ENCODE measurements at places on chromosomes 11 and 22.
A peak's percentile ranks its signal among the peaks of the same experiment; 100 is the strongest.

DNA sequence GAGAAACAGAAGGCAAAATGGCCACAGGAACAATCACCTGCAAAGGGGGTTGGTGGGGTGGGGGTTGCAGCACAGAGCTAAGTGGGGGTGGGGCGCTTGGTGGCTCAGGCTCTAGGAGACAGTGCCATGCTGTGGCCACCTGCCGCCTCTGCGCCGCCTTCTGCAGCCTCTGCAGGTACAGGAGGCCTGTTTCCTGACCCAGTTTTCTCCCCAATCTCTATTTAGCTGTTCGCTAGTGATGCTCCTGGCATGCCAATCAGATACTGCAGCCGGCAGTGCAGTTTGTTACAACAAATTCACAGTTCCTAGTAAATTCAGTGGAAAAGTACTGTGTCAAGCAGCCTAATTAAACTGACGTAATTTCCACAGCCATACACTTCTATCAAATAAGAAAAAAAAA is 106.4 kb downstream of the SERGEF start:
- no peak for DNase-seq

DNA sequence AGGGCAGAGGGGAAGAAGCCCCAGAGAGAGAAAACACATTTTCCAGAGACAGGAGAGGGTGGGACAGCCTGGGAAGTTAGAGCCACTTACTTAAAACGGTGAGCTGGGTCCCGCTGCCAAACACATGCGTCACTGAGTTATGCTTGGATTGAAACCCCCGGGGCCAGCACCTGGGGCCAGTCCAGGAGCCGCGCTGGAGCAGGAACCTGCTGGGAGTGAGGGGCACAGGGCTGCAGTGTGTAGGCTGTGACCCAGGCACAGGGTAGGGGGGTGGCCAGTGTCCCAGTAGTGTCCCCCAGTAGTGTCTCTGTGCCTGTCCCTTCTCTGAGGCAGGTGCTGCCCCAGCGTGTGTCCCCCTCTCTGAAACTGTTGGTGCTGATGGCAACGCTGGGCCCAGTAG is 5.2 kb downstream of the IGLL1 start:
- DNase-seq: no peak

DNA sequence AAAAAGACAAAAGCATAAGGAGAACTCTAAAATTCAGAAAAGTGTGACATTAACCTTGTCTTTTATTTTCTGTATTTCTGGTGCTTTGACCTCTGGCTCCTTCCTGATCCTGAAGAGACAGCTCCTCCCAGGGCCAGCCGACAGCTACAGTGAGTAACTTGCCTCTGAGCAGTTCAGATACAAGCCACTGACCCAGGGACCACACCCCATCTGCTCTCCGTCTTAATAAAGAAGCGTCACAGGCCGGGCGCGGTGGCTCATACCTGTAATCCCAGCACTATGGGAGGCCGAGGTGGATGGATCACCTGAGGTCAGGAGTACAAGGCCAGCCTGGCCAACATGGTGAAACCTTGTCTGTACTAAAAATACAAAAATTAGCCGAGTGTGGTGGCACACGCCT is 6.5 kb downstream of the MLC1 start:
- no peak for DNase-seq

GRCh38 chr11:85941380-85941973 is 86.3 kb downstream of the CCDC83 start:
- peak; percentile 21 for DNase-seq

- no peak for DNase-seq
Measured at GRCh38 chr11:129972611-129973010, 30.0 kb downstream of the PRDM10 start.

DNA sequence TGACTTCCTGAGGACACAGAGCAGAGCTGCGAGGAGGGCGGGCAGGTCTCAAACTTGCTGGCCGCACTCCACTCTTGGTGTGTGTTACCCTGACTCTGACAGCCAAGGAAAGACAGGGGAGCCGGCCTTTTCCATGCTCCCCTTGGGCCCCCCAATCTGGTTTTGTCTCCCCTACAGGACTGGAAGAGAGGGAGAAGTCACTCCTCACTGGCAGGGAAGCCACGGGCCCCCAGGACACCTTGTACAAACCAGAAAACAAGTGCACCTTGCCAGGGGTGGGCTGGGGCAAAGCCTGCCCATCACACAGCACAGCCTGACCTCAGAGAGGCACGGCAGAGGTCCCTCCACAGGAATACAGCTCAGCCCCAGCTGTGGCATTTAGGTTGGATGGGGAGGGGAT is 20.2 kb downstream of the CBX7 start:
- no peak for DNase-seq

DNA sequence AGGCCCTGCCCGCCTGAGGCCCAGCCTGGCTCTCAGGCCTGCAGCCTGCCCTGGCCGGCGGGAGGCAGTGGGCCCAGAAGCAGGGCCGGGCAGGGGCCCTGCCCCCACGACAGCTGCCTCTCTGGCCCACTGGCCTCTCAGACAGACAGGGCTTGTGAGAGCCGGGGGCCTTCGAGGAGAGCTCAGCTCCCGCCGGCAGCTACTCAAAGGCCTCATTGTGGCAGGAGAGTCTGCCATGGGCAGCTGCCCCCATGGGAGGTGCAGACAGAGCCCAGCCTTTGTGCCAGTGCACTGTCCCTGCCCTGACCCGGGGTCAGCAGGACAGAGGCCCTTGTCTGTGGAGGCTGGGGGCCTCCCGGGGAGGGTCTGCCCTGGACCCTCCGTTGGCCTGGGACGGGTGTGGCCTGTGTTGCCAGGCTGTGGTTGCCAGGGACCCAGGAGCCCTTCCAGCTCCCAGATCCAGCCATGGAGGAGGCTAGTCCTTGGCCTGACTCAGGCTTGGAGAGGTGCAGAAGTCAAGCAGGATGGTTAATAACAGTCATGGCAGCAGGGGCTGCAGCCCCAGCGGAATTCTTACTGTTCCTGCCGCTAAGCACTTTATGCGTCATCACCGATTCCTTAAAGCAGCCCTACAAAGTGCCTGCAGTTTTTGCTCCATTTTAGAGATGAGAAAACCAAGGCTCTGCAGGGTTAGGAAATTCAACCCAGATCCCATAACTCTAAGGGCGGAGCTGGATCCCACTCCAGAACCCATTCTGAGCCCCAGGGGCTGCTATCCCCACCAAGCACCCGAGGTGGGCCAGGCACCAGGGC is 12.5 kb downstream of the FLRT1 start:
- no peak for DNase-seq

DNA sequence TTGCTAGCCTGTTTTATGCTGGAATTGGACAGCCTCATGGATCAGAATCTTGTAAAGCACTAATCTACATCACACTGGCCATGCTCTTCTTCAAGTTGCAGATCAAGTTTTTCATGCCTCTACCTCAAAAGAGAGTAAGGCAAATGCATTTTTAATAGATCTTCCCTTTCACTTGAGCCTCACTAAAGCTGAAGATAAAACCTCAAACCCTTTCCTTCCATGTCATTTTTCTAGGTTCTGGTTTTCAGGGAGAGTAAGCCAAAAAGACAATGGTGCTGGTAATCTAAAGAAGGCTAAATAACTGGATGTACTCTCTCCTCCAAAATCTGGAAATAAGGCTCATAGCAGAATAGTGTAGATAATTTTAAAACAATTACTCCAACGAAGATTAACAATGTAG is 28.3 kb downstream of the POU2AF1 start:
- DNase-seq: no peak

DNA sequence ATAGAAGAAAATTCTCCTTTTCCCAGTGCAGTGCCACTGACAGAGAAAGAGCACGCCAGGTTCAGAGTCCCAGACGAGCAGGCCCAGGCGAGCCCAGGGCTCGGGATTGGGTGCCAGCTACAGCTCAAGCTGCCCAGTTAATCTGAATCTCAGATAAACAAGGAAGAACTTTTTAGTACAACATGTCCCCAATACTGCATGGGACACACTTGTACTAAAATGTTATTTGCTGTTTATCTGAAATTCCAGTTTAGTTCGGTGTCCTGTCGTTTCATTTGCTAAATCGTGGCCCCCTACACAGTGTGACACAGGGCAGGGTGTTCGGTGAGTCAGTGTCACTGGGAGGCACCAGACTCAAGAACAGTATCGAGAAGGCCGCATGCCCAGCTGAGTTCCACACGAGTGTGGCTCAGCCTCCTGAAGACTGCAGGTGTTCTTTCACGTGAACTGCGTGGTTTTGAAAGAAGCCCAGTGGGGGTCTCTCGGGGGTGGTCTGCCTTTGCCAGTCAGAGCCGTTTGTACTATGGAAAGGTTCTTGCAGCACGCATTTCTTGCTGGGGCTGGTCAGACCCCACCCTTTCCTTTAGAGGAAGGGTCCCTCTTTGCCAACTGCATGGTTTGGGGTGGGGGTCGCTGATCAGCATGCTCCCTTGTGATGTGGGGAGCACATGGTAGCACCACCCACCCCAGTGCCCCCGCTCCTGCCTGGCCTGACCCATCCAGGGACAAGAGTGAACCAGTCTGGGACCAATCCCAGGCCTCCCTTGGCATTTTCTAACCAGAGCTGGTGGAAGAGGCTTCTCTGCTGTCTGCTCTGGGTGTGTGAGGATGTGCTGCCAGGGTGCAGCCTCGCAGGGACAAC is 115.6 kb upstream of the B3GAT1 start:
- DNase-seq: no peak

DNA sequence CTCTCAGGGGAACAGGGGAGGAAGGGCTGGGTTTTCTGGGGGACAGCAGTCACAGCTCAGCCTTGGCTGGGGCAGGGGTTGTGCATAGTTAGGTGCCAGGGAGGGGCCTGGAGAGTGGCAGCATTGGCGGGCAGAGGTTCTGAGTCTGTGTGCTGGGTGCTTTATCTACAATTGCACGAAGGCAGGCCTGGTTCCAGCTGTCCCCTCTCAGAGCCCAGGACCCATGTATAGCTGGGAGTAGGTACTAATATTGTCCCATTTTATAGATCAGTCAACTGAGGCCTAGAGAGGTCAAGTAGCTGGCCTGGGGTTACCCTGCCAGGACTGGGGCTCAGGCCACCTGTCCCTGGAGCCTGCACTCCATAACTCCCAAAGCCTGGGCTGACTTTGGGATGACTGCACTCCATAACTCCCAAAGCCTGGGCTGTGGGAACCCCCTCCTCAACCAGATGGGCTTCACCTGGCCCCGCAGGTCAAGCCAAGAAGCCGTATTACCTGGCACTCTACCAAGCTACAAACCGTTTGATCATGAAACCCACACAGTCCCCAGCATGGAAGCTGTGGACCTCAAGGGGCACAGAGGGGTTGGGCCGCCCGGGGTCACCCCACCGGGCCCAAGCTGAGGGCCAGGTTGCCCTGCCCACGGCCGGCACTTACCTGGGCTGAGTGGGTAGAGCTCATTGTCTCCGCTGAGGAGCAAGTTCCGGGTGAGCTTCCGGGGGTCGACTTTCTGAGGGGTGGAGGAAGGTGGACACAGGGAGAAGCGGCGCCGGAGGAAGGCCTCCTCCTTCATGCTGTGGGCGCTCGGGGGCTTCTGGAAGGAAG is 36.5 kb downstream of the OSBPL5 start:
- no peak for DNase-seq

GRCh38 chr11:109864151-109864661 is 229.0 kb upstream of the ZC3H12C start:
- DNase-seq: no peak

DNA sequence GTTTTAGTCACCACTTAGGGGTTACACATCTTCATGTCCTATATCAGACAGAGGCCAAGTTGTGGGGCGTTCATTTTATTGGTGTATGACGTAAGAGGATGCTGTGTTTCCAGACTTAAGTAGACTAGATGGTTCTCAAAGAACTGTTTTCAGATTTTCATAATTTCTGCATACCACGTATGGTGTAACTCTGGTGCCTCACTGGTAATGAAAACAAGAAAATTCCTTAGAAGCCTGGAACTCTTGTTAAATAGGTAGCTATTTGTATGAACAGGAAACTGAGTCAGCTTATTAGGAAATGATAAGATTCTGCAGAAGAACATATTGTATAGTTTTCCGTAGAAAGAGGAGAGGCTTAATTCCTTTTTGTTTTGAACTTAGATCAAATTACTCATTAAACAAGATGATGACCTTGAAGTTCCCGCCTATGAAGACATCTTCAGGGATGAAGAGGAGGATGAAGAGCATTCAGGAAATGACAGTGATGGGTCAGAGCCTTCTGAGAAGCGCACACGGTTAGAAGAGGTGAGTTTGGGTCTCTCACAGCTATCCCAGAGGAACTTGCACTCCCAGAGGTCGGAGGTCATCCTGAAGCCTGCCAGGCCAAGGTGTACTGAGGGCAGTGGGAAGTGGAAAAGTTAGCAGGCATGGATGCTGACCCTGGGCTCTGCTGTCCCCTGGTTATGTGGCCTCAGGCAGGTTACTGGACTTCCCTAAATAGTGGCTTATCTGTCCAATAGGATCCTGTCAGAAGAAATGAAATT is 3.9 kb downstream of the CDC45 start:
- no peak for DNase-seq

DNA sequence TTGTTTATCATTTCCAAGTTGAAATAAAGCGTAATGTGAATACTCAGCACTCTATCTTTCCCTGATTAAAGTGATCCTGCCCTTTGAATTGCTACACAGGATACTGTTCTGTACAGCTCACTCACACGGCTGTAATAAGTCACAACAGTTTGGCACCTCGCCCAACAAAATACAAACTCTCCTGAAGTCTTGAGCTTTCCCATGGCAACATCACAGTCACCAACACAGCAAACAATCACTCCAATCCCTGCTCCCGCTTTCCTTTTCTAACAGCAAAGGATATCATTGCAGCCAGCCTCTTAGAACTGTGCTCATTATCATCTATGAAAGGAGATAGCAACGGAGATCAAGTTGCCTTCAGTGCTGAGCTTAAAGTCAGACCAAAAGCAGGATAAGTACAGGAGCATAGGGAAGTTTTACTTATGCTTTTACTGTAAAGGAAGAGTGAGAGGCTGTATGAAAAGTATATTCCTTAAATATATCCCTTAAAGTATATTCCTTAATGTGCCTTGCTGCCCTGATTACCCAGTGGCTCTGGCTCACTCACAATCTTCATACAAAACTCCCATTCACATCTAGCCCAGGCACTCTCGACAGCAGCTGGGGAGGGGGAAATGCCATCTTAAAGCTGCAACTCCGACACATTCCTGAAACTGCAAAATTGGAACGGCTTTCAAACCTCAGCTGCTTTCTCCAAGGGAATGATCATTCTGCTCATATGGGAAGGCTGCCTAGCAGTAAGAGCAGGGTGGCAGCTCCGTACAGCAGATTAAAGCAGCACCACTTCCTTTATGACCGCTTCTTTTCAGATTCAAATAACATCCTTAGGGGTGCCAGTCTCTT is 35.8 kb downstream of the MAML2 start:
- DNase-seq: no peak

- DNase-seq: no peak
Measured at GRCh38 chr22:47051441-47052071, 289.1 kb downstream of the TBC1D22A start.

- no peak for DNase-seq
Measured at GRCh38 chr22:21780259-21780658, 44.7 kb upstream of the YPEL1 start.

GRCh38 chr22:17370766-17371432 is 1.6 kb downstream of the CECR2 start:
- DNase-seq: no peak

- DNase-seq: no peak
Measured at GRCh38 chr11:62400760-62401159, 18.1 kb upstream of the SCGB1A1 start.

- no peak for DNase-seq
Measured at GRCh38 chr22:48547971-48548370, 1279.7 kb downstream of the BRD1 start.

GRCh38 chr22:25091458-25091857 is 108.2 kb upstream of the CRYBB3 start:
- DNase-seq: no peak

- DNase-seq: no peak
Measured at GRCh38 chr11:40129266-40129665, 1330.2 kb downstream of the LRRC4C start.

GRCh38 chr11:14448240-14448639 is 51.4 kb downstream of the COPB1 start:
- DNase-seq: no peak
